ENCODE measurements at places on chromosomes 3 and 15. TPM values are rescaled to one million over a fixed set of nuclear protein-coding genes. Genes with fewer than 3 reads are reported as not detected.

GRCh38 chr3:141454906-141455602, 31.8 kb upstream of the RASA2 start:
- H3K4me1 ChIP-seq: peaks cover 7% of the 10 kb centered on the region
- no peak overlapping the region for H3K4me3 ChIP-seq
- no peaks in the 10 kb centered on the region for H3K27me3 ChIP-seq
- H3K36me3 ChIP-seq: no peaks in the 10 kb centered on the region

DNA sequence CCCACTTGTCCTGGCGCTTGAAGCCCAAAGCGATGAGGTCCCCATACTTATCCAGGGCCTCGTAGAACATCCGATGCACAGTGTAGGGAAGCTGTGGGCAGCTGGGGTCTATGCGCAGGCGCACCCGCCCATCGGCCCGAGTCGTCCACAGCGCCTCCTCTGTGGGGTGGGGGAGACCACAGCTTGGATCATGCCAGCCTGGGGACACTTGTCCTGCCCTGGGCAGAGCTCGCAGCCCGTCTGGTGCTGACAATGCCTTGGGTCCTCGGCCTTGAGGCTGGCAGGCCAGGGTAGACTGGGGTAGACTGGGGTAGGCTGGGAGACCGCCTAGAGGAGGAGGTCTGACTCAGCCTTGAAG, 39.8 kb downstream of the ACSBG1 start:
- H3K27me3 ChIP-seq: no peaks in the 10 kb centered on the region
- H3K4me3 ChIP-seq: no peak overlapping the region
- H3K36me3 ChIP-seq: no peaks in the 10 kb centered on the region

- no peaks in the 10 kb centered on the region for H3K36me3 ChIP-seq
- no peak overlapping the region for H3K4me3 ChIP-seq
- DNase-seq: no peak
- no peaks in the 10 kb centered on the region for H3K27me3 ChIP-seq
These were observed 75.5 kb downstream of the MRPL46 start for GRCh38 chr15:88391700-88392099.

DNA sequence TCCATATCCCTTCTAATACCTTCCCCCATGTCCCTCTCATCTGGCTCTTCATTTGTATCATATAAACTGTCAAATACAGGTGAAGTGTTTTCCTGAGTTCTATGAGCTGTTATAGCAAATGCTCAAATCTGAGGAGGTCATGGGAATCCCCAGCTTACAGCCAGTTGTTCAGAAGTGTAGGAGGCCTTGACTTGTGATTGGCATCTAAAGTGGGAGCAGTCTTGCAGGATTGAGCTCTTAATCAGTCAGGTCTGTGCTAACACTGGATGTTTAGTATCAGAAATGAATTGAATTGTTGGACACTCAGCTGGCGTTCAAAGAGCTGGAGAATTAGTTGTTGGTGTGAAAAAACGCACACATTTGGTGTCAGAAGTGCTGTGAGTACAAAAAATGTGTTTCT, 65.0 kb downstream of the IFT57 start:
- H3K27me3 ChIP-seq: no peaks in the 10 kb centered on the region
- H3K4me3 ChIP-seq: no peak overlapping the region
- no peak for DNase-seq
- H3K27ac ChIP-seq: no peak overlapping the region
- peaks cover 19% of the 10 kb centered on the region for H3K4me1 ChIP-seq

The CSPG5 gene
- total RNA-seq: 0.54 TPM
